AG04449 (cell line): ENCODE measurements at places on chromosomes 2 and 18.

GRCh38 chr2:138948070-138948539 is 167.9 kb upstream of the NXPH2 start:
- DNase-seq: peak; percentile 83

GRCh38 chr18:61199171-61199848 is 133.9 kb upstream of the CDH20 start:
- DNase-seq: peak; percentile 12

DNA sequence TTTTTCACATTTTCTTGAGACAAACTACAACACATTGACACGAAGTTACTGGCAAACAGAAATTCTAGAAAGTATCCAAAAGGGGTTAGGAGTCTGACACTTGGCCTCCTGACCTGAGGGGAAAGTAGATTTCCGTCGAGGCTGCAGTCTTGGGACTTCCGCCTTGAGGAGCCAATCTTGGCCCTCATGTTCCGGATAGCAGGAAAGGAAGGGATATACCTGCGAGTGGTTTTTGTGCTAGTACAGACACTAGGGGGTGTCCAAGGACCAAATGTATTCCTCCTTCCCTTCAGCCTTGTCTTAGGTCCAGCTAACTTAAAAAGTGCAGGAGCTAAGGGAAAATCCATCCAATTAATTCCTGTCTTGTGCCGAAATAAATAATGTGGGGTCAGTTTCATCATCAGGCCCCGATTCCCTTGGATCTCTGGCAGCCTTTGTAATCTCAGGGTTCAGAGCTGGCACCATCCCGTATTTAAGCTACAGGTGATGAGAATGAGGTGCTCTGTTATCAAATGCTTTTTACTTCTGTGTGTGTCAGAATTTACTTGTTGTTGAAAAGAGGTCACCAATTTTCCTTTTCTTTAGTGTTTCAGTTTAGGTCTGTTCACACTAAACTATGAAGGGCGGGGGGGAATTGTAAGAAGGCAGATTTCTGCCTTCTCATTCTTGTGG is 330.2 kb upstream of the FANCL start:
- DNase-seq: peak; percentile 9

DNA sequence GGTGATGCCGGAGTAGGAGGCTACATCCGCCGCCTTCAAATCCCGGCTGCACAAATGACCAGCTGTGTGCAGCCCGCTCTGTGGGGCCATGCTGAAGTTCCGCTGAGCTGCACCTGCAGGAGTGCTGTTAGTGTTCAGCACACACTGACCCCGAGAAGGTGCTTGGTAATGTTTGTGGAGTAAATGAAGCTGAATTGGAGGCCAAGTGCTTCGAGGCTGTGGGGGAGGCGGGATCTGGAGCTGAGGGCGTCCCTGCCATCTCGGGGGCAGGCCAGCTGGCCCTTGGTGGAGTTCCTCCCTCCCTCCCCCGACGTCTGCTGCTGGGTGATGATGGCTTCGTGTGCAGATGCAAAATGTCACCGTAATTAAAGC is 23.2 kb downstream of the KCNF1 start:
- DNase-seq: no peak

- no peak for DNase-seq
Measured at GRCh38 chr2:191245869-191246531, 796 bp downstream of the MYO1B start.

GRCh38 chr18:57687970-57688369 is 66.3 kb upstream of the NARS1 start:
- DNase-seq: no peak

- DNase-seq: no peak
Measured at GRCh38 chr2:232236200-232236599, 142.4 kb upstream of the ALPP start.
